ENCODE measurements at places on chromosomes 12 and 14.

GRCh38 chr14:77375973-77376770 is 722 bp downstream of the TMED8 start:
- DNase-seq = peak; percentile 37

DNA sequence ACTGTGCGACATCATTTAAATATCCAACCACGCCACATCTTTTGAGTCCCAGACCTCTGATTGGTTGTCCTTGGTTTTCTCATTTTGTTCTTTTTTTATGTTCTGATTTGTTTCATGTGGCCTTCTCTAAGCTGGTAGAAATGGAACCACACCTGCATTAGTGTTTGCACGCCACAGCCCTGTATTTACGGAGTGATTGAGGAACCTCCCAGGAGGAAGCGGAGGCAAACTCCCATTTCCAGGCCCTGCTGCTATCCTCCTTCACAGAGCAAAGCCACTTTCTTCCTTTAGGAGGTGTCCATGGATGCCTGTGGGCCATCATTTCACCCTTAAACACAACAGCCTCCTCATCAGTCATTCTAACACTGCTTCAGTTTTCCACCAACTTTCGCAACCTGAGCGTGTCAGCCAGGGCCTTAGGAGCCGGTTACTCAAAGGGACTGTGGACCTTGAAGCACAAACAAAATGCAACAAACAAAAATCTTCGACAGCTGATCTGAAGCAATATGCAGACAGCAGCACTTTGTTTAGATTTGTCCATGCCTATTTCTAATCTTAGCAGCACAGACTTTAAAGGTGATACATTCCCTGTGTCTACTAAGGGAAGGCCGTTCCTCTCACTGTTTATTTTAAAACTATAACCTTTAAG is 1258.1 kb upstream of the TMEM132C start:
- DNase-seq = no peak

DNA sequence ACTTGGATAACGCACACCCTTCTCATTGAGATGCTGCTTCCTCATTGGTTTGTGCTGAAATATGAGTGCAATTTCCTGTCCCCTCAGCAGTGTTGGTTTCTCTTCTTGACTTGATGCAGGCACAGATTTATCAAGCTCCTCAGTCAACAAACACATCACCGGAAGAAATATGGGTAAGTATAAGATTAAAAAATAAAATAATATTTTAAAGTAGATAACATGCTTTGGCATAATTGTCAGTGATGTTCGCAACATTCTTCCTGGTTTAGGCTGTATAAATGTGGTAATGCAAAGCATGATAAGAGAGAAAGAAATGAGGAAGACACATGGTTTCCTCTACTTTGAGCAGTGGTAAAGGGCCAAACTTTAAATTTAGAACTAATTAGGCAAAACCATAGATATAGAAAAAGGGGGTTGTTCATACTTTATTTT is at the start of gene GPR65:
GPR65 (plus strand) TSS at position 86 of the 432 bp plus-strand sequence. CDS start 5,713 bp downstream, outside the sequence.
- DNase-seq = no peak

GRCh38 chr12:31589598-31589903 is 1.4 kb downstream of the DENND5B start:
- no peak for DNase-seq

- DNase-seq = no peak
Observed at GRCh38 chr14:76088771-76089571, 62.8 kb upstream of the GPATCH2L start.

GRCh38 chr12:104480826-104481440 is 24.2 kb downstream of the CHST11 start:
- no peak for DNase-seq

DNA sequence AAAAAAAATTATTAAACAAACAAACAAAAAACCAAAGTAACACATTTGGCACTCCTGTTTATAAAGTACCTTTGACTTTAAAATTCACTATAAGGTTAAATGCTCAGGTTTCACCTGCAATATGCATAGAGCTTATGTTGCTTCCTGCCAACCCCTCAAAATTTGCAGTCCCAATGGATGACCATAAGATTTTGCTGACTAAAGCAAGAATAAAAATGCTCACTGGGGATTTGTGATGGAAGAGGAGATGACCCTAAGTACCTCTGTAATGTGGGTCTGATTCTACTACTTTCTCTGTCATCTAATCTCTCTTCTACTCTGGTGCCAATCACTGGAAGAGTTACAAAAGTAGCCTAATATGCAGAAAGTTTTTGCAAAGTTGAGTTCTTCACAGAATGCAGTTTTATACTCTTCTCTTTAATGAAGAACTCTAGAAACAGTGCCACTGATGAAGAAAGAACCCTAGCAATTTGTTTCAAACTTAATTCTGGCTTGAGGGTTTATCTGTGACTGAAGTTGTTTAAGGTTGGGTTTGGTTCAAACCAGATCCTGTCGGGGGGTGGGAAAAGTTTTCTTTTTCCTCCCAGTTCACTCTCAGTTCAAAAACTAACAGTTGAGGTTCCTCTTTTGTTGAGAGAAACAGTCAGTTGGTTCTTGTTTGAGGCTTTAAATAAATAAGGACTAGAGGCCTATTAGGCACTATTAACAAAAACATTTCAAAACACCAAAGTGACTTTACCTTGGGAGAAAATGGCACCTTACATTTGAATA is 10.9 kb downstream of the WASHC3 start:
- DNase-seq = no peak

GRCh38 chr14:35632676-35633075 is 98.7 kb downstream of the INSM2 start:
- DNase-seq = peak; percentile 59

DNA sequence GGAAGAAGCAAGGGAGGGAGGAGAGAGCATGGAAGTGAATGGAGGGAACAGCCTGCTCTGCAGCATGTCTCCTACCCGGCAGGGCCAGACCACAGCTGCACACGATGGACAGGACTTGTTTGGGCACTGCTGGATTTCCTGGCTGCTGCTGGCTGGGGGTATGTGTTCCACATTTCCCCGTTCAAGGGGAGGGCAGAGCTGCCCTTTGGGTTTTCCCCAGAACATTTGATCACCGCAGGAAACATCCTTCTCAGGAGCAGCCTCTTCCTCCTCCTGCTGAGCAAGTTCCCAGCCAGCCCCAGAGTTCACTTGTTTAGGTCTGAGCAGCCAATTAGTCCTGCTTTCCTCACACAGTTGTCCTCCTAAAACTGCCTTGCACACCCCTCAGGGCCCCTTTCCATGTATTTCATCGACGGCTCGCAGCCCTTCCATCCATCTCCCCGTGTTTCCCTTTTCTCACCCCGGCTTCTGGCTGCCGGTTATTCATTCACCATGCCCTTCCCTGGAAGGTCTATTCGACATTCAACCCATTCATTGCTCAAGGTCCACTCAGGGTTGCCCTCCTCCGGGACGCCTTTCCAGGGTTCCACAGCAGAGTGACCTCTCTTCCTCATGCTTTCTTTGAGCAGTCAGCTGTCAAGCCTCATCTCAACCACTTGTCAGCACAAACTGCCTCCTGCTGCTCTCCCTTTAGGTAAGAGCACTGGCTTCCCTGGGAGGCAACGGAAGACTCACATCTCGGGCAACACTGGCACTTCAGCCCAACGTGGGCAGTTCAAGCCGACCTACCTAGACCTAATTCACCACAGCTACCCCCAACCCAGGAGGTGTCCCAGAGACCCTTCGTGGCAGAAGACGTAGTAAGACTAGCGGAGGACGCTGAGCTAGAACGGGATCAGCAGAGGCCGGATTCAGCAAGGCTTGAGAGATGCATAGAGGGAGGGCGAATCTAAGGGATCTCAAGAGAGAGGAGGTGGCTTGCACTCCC is 20.1 kb upstream of the ANO2 start:
- DNase-seq = no peak

GRCh38 chr12:26701604-26702215 is 131.3 kb downstream of the ITPR2 start:
- DNase-seq = peak; percentile 40

DNA sequence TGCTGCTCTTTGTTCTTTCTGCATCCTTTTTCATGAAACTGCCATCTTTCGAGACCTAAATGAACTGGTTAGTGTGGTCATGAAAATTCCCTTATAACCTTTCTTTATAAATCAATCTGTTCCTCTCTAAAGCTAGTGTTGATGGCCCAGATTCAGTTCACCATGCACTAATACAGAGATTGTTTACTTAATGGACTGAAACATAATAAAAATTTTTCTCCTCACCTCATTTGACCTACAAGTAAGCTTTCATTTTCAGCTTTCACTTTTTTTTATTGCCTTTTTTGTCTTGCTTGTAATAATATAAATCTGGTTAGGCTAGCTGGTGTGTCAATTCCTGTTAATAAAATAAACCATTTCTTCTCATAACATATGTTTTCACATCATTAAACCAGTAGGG is 183.8 kb downstream of the CCDC59 start:
- peak; percentile 79 for DNase-seq
